Jurkat, Clone E6-1 (cell line): ENCODE measurements at places on chromosomes 7 and 10.

DNA sequence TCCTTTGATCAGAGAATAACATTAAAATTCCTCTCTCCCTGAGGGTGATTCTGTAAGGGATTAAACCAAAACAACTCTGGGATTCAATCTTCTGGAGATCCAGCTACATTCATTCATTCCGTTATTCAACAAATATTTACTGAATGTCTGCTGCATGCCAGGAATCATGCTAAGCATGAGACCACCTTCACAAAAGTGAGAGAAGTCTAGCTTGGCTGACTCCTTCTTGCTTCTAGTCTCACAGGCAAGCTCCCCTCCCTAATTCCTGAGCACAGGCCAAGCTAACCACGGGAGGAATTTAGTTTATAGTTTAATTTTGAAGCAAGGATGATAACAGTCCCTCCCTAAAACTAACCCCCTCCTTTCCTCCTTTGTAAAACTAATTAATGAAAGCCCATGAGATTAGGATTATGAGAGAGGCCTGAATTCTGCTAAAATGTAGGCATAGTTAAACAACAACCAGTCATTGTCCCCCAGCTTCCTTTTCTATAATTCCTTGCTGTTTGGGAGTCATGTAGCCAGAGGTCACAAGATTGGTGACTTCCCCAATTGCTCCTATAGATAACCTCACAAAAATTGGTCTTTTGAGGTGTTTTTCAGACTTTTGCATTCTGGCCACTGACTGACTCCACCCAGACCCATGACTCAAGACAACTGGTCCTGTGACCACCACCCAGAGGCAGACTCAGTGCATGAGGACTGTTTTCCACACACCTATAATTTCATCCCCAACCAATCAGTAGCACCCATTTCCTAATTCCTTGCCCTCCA, 113.5 kb downstream of the ITGB8 start:
- no peak for DNase-seq

DNA sequence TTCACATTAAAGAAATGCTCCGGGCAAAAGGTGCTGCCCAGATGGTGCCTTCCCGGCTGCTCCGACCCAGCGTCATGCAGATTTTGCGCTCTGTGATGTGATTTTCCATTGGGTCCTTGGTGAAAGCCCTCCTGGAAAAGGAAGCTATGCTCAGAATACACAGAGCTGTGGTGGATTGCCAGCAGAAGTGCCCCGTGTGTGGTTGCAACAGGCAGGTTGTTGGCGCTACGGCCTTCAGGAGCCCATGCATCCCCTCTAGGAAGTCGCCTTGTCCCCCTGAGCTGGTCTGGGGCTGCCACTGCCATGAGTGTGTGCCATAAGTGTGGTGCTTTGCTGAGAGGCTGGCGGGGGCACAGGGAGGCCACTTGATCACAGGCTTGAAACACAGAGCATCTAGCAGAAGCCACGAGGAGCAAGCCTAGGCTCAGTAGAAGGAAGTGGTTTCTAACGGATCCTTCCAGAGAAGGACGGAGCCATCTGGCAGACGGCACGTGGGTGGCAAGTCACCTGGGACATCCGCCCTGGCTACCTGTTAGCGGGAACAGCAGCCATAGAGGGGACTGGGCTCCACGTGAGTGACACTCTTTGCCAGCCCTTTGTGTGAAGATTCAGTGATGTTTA, 210.9 kb downstream of the CUX1 start:
- DNase-seq, result peak; percentile 99

DNA sequence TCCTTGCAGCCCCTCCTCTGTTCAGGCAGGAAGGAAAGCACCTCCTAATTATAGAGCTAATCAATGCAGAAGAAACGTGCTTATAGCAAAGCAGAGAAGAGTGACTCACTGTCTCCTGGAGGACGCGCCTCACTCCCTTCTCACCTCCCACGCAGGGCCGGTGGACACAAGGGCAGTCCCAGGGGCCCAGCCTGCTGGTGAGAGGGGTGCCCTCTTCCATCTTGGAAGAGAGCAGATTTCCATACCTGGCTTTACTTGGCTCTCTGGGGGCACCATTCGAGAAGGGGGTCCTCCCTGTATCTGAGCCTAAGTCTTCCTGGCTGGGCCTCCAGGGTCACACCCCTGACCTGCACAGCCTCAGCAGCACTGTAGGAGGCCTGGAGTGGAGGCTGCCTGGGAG, 55.8 kb downstream of the RASGEF1A start:
- DNase-seq, result no peak

GRCh38 chr10:30986053-30986555, 45.6 kb downstream of the ZNF438 start:
- no peak for DNase-seq

DNA sequence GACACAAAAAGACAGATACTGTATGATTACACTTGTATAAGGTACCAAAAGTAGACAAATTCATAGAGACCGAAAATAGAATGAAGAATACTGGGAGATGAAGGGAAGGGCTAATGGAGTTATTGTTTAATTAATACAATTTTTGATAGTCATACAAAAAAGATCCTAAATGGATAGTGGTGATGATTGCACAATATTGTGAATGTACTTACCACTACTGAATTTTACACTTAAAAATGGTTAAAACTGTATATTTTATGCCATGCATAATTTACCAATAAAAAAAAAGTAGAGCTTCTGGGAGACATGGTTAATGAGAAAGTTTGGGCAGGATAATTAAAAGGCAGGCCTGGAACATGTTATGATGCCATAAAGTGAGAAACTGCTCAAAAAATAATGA, 119.0 kb downstream of the ZPBP start:
- DNase-seq, result no peak

DNA sequence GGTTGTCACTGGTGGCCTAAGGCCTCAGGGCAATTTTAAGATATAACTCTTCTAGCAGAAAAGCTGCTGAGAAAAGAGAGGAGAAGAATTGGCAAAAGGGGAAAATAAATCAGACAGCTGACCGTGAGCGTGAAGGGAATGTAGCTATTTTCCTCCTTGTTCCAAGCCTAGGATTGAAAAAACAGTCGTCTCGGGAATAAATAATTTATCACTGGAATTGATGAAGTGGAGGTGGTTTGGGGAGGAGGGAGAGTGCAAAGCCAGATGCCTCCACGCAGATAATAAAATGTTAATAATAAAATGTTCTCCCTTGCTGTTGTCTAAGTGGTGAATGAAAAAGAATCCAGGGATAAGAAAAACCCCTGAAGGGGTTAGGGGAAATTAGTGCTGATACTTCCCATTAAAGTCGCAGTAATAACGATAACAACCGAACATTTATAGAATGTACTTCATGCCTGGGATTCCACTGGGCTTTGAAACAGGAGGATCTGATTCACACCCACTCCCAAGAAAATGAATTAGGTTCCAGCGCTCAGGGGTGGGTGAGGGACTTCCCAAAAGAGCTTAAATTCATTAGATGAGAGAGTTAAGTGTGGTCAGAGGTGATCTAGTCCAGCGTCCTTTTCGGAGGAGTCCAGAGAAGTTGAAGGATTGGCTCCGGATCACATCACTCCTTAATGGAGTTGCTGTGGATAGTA, 27.3 kb downstream of the BAMBI start:
- DNase-seq, result no peak

GRCh38 chr10:51567271-51567670, 132.1 kb downstream of the CSTF2T start:
- no peak for DNase-seq

DNA sequence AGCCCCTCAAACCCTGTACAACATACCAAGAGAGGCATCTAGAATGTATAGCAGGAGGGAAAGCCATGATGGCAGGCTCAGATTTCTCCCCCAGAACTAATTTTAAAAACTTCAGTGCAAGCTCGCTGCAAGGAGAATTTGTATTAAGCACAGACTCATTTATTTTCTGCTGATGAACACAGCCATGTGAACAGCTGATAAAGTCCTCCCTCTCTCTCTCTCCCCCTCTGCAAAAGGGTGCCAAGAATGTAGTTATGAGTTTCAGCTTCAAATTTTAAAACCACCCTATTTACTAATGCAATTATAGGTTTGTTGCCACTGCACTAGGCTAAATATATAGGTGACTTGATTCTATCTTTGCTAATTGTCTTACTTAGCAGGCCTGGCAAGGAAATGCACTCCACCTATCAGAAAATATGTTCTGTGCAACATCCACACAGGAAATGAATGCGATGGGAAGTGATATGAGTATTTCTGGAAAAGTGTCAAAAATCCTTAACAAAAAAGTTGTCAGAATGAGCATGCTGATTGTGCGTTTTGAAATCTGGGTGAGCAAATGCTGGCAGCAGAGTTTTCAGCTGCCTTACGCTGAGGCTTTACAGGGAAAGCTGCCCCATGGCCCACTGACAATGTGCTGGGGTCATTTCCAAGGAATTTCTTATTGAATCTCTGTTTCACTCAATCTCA, 43.4 kb upstream of the GHITM start:
- DNase-seq, result no peak

DNA sequence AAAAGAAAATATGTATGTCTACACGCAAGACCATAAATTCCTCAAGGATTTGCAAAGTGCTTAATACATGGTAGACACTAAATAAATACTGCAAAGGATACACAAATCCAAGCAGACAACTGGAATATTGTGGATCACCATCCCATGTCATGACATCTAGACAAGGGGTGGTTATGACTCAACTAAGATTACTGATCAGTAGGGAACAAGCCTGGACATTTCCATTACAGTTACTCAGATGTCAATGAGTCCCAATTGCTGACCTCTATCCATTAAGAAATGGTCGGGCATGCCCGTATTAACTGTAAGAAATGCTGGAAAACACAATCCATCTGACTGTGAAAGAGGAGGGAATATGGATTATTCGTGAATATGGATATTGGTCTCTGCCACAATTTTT, 27.6 kb upstream of the RUFY2 start:
- no peak for DNase-seq

DNA sequence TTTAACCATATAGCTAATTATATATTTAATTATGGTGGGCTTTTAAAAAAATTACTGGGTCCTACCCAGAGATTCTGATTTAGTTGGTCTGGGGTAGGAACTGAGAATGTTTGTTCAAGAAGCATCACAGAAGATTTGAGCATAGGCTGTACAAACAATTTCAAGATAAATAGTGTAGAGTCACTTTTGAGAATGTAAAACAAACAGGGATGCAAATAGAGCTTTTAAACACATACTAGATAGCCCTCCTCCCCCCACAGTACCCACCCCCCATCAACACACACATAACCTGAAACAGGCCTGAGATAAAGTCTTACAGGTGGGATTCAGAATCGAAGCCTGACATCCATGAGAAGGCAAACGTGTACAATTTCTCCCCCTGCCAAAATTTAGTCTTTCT, 15.6 kb upstream of the REEP3 start:
- no peak for DNase-seq
